Tibial nerve (tissue), 4 donors: ENCODE measurements at places on chromosomes 6 and 20. TPM values are rescaled to one million over a fixed set of nuclear protein-coding genes. Genes with fewer than 3 reads are reported as not detected.

KIF6 gene
- not detected for total RNA-seq

SRSF12 gene
- not detected for total RNA-seq

LST1 gene
- total RNA-seq = 86.5 TPM

ESR1 gene
- 6.9 TPM for total RNA-seq

CFB gene
- 66.5 TPM for total RNA-seq

PTCHD4 gene
- total RNA-seq = 2.7 TPM

TBXT gene
- not detected for total RNA-seq

FRK gene
- 1.0 TPM for total RNA-seq

VSX1 gene
- not detected for total RNA-seq
